Foreskin fibroblast (primary cell): ENCODE measurements at places on chromosomes 12 and 14.

DNA sequence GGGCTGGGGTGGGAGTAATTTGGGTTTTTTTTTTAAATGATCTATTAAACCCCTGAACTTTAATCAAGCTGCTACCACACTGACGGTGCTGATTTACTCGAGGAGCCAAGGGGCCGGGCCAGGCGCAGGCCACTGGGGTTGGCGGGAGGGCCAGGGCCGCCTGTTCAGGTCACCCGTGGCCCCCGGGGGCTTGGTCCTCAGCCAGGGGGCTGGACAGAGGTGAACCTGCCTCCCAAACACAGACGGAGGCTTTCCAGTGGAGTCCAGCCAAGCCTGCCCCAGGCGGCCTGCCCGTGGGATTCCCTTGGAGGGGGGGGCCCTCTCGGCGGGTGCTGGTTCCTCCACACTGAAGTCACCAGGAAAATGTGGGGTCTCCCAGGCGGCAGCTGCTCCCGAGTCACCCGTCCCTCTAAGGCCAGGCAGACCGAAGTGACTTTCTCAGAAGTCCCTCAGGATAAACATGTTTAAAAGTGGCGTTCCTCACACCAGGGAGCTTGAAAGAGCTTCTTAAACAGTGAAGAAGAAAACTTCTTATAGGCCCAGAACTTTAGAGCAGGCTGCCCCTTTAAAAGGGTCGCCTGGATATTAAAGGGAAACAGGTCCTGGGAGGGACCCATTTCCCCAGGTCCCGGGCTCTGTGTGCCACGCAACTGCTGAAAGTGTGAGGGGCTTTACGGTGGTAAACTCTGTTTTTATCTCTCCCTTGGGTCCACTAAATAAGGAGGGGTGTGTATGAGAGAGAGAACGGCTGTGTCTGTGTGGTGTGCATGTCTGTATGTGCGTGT lies 167.2 kb upstream of the GSC start:
- peak; percentile 2 for DNase-seq

DNA sequence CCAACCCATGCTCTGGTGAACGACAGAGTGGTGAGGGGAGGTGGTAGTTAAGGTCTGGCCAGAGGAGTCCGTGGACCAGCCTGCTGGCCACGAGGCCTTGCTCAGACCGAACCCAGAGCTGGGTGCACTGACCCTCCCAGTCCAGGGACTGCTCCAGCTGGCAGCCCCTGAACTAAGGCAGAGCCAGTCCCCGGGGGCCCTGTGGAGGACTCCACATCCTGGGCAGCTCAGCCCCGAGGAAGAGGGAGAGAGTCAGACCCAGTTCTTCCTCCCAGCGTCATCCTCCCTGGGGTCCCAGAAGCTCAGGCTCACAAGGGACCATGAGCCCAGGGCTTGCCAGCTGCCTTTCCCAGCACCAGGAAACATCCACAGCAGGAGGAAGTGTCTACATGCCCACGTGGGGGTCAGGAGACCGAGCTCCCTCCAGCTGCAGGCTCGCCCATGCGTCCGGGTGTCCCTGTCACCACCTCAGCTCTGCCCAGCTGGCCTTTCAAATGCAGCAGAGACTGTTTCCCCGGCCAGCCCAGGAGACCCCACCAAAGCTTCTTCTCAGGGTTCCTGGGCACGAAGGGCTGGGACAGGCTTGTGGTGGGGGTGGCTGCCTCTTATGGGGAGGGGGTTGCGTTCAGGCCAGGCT lies 194.4 kb downstream of the KIF26A start:
- DNase-seq, result no peak

- peak; percentile 3 for DNase-seq
These were observed 2.3 kb downstream of the TAS2R46 start for GRCh38 chr12:11059784-11060183.

DNA sequence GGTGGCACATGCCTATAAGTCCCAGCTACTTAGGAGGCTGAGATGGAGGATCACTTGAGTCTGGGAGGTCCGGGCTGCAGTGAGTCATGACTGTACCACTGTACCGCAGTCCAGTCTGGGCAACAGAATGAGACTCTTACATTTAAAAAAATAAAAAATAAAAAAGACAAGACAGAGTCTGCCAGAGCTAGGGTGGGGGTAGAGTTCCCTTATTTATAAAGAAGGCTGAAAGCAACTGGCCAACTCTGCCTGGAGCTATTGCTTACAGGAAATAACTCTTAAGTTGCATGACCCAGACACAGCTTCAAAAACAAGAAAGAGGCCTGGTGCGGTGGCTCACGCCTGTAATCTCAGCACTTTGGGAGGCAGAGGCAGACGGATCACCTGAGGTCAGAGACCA lies 31.5 kb downstream of the NUMB start:
- no peak for DNase-seq

DNA sequence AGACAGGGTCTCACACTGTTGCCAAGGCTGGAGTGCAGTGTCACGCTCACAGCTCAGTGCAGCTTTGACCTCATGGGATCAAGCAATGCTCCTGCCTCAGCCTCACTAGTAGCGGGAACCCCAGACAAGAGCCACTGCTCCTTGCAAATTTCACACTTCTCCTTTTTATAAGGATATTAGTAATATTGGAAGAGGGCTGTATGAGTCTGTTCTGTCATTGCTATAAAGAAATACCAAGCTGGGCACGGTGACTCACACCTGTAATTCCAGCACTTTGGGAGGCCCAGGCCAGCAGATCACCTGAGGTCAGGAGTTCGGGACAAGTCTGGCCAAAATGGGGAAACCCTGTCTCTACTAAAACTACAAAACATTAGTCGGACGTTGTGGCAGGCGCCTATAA lies 12.9 kb upstream of the ORAI1 start:
- DNase-seq, result no peak

- no peak for DNase-seq
These were observed 159.9 kb upstream of the HIF1A start for GRCh38 chr14:61535458-61535857.

DNA sequence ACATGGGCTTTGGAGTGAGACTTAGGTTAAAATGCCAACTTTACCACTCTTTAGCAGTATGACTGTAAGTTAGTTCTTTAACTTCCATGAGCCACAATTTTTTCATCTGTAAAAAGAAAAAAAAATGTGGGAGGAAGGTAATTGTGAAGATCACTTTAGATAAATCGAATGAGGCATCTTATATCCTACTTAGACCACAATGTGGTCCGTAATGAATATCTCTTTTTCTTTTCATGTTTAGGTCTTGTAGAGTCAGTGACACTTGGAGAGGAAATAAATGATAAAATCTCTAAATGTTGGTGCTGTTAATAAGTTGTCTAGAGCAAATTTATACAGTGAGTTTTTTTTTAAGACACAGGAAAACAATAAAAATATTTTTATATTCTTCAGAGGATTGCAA lies 34.3 kb downstream of the RGS6 start:
- DNase-seq, result no peak

- DNase-seq, result peak; percentile 86
These were observed 50.6 kb downstream of the LRCOL1 start for GRCh38 chr12:132559652-132560363.

- no peak for DNase-seq
These were observed 90.7 kb upstream of the ATP2B1 start for GRCh38 chr12:89799316-89799715.

DNA sequence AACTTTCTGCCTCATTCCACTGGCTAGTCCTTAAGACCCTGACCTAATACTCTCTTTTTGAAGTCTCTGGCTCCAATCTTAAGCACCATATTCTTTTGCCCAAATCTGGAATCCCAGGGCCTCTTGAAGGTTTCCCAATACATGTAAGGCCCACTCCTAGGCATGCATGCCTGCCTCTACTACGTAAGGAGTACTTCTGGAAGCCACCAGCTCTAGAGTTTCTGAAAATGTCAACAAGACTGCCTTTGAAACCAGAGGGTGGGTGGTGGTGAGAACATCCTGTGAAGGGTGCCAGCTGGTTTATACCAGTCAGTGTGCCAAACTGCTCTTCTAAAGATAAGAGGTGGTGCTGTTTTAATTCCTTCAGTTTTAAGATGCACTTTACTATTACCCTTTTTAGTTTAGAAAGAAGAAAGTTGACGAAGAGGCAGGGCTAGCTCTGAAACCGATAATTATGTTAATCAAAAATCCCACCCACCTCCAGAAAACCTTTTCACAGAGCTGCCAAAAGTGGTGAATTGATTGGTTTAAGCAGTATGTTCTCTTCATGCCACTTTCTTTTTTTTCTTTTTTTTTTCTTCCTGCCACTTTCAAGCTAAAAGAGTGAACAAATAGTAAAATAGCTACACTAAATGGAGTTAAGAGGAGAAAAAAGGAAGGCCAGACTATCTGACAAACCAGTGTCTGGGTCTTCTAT lies 8.7 kb upstream of the WDR89 start:
- DNase-seq, result no peak

DNA sequence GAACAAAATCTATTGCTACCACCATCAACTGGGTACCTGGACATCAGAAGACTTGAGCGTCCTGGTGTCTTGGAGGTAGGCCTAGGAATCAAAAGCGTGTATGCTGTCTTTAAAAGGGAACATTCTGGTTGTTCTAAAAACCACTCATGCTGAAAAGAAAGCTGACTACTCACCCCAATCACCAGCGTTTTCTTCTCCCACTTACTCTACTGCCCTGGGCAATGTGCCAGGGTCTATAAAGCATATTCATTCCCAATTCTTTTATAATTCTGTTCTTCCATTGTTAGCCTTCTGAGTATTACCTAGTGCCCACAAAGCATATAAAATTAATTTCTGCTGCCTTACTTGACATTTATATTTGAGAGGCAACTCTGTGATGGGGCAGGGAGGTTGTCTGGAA lies 133.4 kb downstream of the KCNA5 start:
- DNase-seq, result no peak

DNA sequence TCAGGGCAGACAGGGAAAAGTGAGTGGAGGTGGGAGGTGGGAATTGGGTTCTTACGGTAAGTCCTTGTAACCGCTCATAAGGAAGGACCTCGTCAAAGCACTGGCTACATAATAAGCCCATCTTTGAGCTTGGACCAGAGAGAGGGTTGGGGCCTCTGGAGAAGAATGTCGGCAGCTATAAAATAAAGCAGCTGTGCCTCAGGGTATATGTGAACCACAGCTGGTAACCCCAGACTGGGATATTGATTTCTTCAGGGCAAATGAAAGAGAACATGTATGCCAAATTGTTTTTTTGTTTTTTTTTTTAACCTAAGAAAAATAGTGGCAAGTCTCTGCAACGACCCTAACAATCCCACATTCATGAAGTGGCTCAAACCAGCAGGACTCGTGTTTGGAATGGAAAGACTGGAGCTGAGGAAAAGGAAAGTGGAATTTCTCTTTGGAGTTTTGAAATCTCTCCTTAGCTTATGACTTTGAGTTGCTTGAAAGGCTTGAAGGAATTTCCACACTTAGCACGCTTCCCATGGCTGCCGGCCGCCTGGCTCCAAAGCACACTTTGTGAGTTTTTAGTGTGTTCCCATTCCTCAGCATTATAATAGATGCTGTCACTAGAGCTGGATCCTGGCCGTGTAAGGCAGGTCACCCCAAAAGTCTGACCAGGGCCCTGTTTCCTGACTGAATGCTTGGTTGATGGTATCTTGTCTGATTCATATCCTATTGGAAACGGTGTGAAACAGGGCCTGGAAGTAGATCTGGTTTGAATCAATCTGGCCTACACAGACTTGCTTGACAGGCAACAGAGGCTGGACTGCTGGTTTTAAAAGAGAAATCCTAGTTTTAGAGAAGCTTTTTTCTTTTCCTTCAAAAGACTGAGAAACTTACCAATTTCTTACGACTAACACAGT lies 244.7 kb downstream of the MSRB3 start:
- DNase-seq, result peak; percentile 69

DNA sequence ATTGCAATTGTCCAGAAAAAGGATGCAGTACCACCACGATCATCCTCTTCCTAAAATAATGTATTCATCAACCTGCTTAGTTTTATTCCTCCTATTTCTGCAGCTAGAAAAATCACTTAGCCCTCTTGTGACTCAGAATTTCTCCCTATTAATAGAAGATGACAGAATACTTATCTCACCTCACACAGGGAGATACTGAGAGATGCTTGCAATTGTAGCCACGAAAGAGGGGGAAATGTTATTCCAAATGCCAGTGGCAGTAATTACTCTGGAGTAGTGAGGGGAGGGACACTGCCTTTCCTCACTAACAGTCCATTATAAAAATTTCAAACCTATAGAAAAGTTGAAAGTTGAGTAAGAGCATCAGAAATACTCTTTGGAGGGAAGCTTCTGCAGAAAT lies 11.8 kb upstream of the DUSP6 start:
- DNase-seq, result no peak

GRCh38 chr12:42871816-42872215 lies 282.3 kb upstream of the PRICKLE1 start:
- no peak for DNase-seq

DNA sequence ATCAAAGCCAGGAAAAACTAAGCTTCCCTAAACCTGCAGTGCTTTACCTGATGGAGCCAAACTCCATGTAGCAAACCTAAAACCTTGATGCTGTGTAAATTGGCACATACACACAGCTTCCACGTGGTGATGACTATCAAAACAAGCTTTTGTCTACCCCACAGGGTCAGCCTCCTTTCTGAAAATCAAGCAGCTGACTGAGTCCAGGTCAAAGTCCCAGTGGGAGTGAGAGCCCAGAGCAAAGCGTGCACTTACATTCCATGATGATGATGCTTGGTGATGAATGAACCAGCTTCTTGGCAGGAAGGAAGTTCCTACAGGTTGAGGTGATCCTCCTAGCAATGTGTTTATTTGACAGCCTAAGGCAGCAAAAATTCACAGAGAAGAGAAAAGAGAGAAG lies 630.0 kb upstream of the TBX3 start:
- peak; percentile 88 for DNase-seq

DNA sequence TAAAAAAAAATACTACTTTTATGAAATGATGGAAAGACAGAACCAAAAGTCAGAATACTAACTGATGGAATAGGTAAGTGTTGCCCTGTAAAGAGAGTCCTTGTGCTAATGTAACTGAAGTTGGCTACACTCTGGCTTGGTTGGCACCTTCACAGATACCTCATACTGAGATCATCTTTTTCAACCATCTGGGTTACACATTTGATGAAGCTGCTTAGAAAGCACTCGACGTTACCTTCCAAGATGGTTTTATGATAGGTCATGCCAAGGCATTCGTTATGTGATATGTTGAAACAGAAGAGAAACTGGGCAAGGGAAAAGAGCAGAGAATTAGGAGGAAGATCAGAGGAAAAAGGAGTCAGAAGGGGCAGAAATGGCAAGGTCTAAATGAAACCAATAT lies 203.8 kb downstream of the ADAMTS20 start:
- DNase-seq, result peak; percentile 74

GRCh38 chr12:131222329-131223139 lies 268.8 kb downstream of the ADGRD1 start:
- no peak for DNase-seq

GRCh38 chr14:64704143-64704742 lies at the start of gene PLEKHG3:
Gene PLEKHG3, plus strand, starts transcription at chr14:64704424. Its CDS starts 23,208 bp downstream, at chr14:64727632.
- DNase-seq, result peak; percentile 79

GRCh38 chr12:58413794-58414193 lies 472.4 kb downstream of the ATP23 start:
- no peak for DNase-seq

- DNase-seq, result peak; percentile 40
These were observed 31.7 kb upstream of the APPL2 start for GRCh38 chr12:105267711-105268110.

- no peak for DNase-seq
These were observed 60.7 kb upstream of the BDKRB2 start for GRCh38 chr14:96143906-96144305.

- DNase-seq, result no peak
These were observed 67.2 kb downstream of the KDM2B start for GRCh38 chr12:121513464-121514183.

- no peak for DNase-seq
These were observed 90.8 kb downstream of the LGMN start for GRCh38 chr14:92657457-92658142.

GRCh38 chr12:111412007-111412829 lies 6.5 kb downstream of the SH2B3 start:
- peak; percentile 39 for DNase-seq

- no peak for DNase-seq
These were observed 508 bp downstream of the HNRNPC start for GRCh38 chr14:21268617-21269251.
